ENCODE measurements at places on chromosomes 13 and 19.

GRCh38 chr19:1470305-1471009, 8.6 kb downstream of the C19orf25 start:
- DNase-seq: peak; percentile 50

- no peak for DNase-seq
These were observed 3.4 kb downstream of the IZUMO4 start for GRCh38 chr19:2099937-2100718.

- no peak for DNase-seq
These were observed 60.5 kb downstream of the ATP7B start for GRCh38 chr13:51950722-51951121.

DNA sequence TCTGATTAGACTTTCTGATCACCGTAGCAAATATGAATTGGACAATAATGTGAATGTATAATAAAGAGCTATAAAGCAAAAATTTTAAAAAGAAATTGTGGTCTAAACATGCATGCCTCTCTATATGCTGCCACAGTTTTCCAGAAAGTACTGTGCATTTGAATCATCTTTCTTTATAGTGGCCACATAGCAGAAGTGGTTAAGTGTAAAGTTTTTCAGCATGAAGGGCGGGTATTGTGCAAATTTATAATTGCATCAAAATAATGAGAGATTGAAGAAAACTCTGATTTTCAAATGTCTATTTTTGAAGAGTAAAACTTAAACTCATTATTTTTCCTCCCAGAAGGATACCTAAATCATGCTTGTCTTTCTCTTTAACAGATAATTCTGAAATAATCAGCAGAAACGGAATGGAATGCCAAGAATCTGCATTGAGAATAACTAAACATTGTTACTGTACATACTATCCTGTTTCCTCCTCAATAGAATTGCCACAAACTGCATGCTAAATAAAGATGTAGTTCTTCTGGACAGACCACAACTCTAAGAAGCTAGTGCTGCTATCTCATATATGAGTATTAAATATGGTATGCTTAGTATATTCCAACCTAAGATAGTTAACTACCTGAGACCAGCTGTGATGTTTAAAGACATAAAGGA, 42.9 kb upstream of the RAP2A start:
- no peak for DNase-seq

GRCh38 chr19:54921082-54921481, 15.1 kb downstream of the NCR1 start:
- no peak for DNase-seq

DNA sequence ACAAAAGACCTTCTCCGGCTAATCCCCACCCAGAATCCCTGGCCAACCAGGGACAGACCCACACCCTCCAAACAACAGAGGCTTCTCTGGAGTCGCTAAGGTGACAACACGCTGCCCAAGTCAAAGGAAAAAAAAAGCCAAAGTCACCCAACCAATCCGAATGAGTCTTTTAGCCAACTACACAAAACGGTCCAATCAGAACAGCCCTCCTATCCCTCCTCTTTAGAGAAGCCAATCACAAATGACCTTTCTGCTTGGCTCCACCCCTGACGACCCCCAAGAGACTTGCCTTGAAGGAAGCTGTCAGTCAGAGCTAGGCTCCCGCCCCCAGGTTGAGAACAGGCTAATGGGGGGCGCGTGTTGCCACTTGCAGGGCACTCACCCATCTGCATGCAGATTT, 6.6 kb upstream of the FBXW9 start:
- no peak for DNase-seq

DNA sequence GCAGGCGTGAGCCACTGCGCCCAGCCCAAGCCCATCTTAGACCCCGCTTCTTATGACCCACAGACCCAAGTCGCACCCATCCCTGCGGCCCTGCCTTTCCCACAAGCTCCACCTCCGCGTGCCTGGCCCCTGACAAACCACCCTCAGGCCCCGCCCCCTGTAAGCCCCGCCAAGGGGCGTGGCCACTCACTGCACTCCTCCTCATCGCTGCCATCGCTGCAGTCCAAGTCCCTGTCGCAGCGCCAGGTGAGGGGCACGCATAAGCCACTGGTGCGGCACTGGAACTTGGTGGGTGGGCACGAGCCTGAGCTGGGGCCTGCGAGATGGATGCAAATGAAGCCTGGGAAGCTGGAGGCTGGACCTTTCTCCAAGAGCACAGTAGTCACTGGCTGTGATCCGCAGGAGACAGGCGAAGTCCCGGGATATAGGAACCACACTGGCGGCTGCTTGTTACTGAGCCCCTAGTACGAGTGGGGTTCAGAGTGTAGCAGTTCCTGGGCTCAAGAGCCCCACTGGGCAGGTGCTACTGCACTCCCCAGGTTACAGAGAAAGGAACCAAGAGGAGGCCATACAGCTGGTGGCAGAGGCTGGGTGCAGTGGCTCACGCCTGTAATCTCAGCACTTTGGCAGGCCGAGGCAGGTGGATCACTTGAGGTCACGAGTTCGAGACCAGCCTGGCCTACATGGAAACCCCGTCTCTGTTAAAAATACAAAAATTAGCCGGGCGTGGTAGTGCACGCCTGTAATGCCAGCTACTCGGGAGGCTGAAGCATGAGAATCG, 3.1 kb downstream of the CD320 start:
- no peak for DNase-seq

DNA sequence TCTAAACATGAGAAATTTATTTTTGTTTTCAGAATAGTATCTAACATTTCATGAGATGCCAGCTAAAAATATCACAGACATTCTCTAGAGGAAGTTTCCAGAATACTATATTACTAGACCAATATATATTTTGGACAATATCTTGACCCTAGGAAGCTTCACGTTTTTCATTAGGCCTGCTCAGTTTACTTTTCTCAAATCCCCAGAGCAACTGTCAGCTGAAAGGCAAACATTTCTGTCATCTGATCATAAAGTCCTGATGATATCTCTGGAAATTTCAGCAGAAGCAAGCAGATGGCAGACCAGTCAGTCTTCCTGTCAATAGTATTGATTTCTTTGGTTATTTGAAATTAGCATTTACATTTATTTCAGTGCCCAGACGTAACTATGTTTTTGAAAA, 4.0 kb downstream of the POSTN start:
- DNase-seq: no peak

GRCh38 chr19:22945560-22945959, 57.4 kb downstream of the ZNF728 start:
- no peak for DNase-seq

GRCh38 chr19:40612831-40613689, 11.9 kb downstream of the LTBP4 start:
- DNase-seq: peak; percentile 74

DNA sequence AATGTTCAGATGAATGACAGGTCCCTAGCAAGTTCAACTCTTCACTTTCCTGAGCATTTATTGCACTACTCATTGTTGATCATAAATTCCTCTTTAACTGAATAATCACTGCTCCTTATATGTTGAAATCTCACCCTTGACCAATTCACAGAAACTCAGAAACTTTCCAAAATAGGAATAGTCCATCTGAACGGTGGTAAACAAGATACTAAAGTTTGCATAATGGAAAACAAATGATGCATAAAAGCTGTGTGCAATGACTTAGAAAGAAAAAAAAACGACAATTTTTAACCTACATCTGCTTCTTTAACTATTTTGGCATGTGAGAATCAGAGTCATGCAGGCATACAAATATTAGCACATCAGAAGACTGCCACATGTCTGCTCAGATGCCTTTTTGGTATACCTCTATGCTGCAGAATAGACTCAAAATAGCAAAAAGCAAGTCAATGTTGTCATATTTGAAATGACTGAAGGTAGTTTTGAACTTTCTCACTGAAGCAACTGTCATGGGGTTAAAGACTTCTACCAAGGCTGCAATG, 34.8 kb downstream of the SLC10A2 start:
- DNase-seq: no peak

- DNase-seq: no peak
These were observed 1.1 kb downstream of the NLRP13 start for GRCh38 chr19:55930996-55931515.

GRCh38 chr19:58380037-58380661, 681 bp downstream of the ZNF837 start:
- DNase-seq: no peak

- DNase-seq: no peak
These were observed at the start of gene TMEM238 for GRCh38 chr19:55384131-55384919. Gene TMEM238 (minus strand): TSS chr19:55384292. CDS start chr19:55384259, 33 bp downstream.

DNA sequence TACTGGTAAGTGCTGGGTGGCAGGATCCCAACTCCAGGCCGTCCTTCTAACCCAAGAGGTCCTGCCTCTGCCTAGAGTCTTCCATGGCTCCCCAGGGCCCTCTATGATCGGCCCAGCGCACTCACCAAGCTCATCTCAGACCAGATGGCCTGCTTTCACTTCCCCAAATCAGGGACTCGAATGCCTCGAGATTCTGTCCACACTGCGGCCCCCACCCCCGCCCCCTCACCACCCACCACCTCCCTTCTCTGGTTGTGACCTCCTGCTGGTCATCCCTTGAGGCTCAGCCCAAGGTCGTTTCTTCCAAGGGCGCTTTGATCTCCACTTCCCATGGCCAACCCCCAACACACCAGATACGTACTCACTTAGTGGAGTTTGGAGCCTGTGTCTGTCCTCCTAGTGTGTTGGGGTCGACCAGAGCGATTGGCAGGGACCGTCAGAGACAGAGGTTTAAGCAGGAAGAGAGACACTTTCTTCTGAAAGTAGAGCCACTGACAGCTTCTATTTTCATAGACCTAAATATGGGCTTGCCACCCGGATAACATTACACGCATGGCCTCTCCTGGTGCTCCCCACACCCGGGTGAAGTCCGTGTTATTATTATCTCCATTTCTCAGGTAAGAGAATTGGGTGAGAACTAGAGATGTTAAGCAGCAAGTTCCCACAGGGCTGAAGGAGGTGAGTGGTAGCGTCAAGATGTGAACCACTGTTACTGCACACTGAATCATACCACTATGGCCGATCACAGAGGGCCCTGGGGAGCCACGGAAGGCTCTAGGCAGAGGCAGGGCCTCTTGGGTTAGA, at the start of gene FCER2:
Gene FCER2 (minus strand): TSS at position 478 of the 804 bp plus-strand sequence. CDS start 2,371 bp downstream, outside the sequence.
- DNase-seq: no peak

DNA sequence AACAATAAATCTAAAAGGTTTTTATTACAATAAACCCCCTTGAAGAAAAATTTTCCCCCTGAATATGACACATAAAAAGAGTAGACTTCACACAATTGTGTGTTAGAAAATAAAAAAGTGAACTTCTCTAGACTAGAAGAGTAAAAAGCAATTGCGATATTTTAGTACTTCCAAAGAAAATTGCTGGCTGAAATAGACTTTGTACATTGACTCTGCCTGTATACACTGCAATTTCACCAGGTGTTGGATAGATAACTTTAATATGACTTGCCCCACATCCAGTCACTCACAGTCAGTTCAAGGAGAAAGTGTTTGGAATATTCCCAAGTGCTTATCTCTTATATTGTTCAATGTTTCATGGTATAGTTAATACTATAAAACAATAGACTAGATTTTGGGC, 1780.1 kb upstream of the PCDH20 start:
- no peak for DNase-seq

GRCh38 chr19:4981681-4981958, 12.7 kb downstream of the KDM4B start:
- DNase-seq: no peak

GRCh38 chr13:77460195-77460594, 75.3 kb upstream of the SCEL start:
- no peak for DNase-seq

DNA sequence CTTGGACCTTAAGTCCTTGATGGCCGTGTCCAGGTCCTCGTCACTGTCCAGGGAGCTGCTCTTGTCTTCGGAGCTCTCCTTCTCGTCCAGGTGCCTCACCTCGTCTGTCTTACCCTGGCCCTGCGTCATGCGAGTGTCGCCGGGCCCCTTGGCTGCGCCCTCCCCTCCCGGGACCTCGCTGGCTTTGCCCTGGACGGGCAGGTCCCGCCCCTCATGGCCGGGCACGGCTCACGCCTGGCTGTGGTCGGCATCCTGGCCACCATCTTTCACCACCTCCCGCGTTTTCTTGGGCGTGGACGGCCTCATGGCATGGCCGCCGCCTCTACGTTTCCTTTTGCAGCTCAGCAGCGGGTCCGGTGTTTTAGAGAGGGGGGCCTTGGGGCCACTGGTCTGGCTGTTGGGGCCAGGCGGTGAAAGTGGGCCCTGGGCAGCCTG, 14.8 kb downstream of the RB1 start:
- no peak for DNase-seq

DNA sequence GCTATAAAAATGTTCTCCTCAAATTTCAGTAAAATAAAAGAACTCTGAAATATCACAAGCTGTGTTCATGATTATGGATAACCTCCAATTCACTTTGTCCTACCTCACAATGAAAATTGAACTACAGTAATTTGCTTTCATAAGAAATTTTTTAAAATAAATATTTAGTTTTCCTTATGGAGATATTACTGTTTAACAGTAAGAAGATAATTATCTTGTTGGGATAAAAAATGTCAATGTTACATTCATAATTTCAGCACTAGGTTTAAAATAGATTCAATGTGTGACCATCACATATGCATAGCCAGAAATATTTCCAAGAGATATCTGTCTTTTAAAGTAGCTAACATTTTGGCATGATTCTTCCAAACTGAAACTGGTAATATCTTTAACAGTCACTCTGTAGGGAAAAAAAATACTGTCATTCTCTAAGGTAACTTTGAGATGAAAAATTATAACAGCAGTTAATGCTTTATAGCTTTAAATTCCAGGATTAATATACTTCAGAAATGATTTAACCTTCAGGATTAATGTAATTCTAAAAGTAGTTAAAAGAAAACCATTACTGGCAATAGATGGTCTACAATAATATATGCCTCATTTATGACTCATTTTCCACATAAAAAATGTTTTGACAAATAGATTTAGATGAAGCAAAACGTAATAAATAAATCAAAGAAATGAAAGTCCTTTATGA, 91.3 kb downstream of the SPRY2 start:
- no peak for DNase-seq

- DNase-seq: no peak
These were observed 249.3 kb downstream of the UQCRFS1 start for GRCh38 chr19:28963486-28964250.

DNA sequence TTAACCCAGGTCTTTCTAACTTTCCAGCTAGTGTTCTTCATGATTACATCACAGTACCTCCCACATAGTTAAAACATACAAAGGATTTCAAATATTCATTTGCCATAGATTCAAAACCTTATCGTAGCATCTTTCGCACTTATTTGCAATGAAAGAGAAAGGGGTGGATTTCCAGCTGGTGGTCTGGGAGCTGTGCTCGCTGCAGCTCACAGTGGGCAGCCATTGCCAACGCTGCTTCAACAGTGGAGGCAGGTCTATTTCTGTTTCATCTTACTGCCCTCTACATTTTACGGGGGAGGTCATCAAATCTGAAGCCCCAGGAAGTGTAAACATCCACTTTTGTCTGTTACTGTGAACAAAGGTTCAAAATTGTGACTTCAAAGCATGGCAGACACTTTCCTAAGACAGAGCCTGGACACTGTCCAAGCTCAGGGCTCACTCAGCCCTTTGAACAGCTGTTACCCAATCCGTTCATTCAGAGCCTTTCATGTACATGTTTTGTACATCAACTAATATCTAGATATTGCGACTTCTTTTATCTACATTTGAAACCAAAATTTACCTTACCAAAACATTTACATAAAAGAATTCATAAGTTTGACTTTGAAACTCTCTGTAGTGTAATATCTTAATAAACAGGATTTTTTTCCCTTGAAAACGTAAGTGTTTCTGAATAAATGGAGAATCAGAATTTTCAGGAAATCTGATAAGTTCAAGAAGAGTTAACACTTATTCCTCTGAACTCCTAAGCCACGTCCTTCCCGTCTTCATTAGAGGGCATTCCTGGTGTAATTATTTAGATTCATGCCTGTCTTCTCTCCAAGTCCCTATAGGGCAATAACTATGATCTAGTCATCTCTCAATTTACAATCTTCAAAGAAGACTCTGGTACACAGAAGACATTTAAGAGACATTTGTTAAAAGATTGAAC, 25.1 kb downstream of the STARD13 start:
- no peak for DNase-seq

- no peak for DNase-seq
These were observed 30.8 kb upstream of the USE1 start for GRCh38 chr19:17184371-17184841.

Measured in stimulated activated CD4-positive, alpha-beta T cell treated with anti-CD3 and anti-CD28 coated beads, Interleukin-1b, Interleukin-23, amount 100 ng/mL, for 1 hour (primary cell).